Stimulated activated CD8-positive, alpha-beta memory T cell treated with anti-CD3 and anti-CD28 coated beads, Interleukin-4, amount 100 ng/mL, for 48 hours (primary cell): ENCODE measurements at places on chromosomes 6 and 20.

DNA sequence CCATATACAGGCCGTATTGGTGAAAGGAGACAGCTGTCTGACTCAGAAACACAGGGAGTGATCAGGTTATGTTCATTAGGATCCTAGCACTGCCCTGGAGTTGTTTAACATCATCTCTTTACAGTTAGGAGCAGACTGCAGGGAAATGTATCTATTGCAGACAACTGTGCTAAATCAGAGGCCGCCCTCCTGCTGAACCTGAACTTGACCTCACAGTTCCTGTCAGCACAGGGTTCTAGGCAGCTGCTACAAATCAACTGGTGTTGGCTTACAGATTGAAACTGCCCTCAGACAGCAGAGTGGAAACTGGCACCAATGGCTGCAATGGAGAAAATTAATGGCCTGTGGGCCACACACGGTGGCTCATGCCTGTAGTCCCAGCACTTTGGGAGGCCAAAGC, 3.7 kb upstream of the RPP40 start:
- no peak for DNase-seq

- DNase-seq: no peak
These were observed 1.6 kb downstream of the REM1 start for GRCh38 chr20:31476643-31477215.

GRCh38 chr20:55515832-55516231, 489.5 kb downstream of the CBLN4 start:
- no peak for DNase-seq

GRCh38 chr6:167807756-167808155, 19.0 kb upstream of the AFDN start:
- no peak for DNase-seq

- DNase-seq: no peak
These were observed 68.6 kb downstream of the NRN1 start for GRCh38 chr6:5937936-5938706.

DNA sequence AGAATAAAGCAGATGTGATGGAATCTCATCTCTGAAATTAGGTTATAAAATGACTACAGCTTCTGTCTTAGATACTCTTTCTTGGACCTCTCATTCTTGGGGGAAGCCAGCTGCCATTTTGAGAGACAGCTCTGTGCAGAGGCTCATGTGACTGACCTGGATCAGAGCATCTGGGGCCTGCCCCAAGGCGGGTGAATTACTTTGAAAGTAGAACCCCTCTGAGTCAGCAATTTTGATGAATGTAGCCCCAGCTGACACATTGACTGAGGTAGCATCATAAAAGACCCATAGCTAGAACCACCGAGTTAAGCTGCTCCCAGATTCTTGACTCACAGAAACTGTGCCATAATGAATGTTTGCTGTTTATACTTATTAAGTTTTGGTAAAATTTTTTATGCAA, 124.5 kb downstream of the THEMIS start:
- DNase-seq: no peak
